ENCODE measurements at places on chromosomes 6 and 20. TPM values are rescaled to one million over a fixed set of nuclear protein-coding genes. Genes with fewer than 3 reads are reported as not detected.
A peak's percentile ranks its signal among the peaks of the same experiment; 100 is the strongest.

The DLL1 gene
- total RNA-seq, result 3.9 TPM

The BPIFB4 gene
- not detected for total RNA-seq

The GPLD1 gene
- total RNA-seq, result under 0.01 TPM

The SNX5 gene
- total RNA-seq, result 40.9 TPM

The OR2B6 gene
- total RNA-seq, result not detected

The RNF114 gene
- total RNA-seq, result 25.9 TPM

The MLIP gene
- total RNA-seq, result 1.1 TPM

The TRIM10 gene
- total RNA-seq, result under 0.01 TPM

The TCF21 gene
- not detected for total RNA-seq

The DEFB124 gene
- total RNA-seq, result not detected

The FAM184A gene
- 0.40 TPM for total RNA-seq

DNA sequence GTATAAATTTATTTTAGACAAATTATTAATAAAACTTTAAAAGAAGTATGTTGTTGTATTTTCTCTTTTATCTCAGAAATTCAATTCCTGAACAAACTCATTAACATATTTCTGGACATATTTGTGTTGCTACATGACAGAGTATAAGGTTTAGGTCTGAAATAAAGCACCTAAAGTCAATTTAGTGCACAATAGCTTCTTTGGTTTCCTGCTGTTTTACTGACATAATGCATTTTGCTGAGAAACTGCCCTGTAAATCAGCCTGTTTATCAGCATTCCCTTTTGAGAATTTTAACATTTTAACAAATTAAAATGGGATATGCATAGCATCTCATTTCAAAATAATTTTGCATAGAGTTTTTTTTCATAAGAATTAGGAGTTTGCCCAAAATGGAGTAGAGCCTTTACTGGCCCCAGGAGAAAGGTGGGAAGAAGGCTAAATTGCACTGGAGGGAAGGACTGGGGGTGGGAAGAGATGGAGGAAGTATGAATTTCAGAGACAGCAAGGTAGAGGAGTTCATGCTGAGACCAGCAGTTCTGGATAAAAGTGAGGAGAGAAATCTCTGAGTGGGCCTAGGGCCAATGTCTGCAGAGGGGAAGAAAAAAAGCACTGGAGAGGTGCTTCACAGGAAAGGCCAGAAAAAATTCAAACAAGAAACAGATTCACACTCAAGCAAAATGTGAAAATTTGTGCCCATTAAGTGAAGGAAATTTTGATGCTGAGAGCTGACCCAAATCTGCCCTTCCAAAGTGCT lies 324.2 kb upstream of the HSF2 start:
- no peak for DNase-seq

- no peak for DNase-seq
Measured at GRCh38 chr6:145187491-145188206, 547.7 kb downstream of the EPM2A start.

GRCh38 chr20:9689041-9689440 lies 149.8 kb downstream of the PAK5 start:
- no peak for DNase-seq

- DNase-seq, result no peak
Measured at GRCh38 chr6:125987026-125987617, 782 bp downstream of the TRMT11 start.

DNA sequence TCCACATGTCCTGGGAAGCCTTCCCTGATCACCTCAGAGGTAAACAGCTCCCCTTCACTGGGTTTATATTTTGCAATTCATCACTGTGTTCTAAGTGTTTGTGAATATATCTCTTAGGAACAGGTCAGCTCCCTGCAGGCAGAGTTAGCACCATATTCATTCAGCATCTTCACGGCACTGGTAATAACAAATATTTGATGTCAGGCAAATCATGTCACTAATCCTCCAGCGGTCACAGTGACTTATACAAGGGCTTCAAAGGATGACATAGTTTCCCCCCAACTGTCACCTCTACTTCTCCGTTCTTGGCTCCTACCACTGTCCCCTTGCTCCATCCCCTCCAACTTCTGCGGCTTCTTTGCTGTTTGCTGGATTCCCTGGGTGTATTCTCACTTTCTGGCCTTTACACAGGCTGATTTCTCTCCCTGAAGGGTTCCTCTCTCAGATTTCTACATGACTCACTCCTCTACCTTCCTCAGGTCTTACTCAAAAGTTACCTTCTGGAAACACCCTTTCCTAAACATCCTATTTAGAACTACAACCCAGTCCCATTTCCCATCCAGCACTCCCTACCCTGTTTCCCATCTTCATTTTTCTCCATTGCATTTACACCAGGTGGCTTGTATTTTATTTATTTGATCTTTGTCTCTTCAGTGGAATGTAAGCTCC lies 66.6 kb downstream of the NHLRC1 start:
- DNase-seq, result no peak

GRCh38 chr20:47951521-47951971 lies 166.3 kb upstream of the SULF2 start:
- peak; percentile 76 for DNase-seq

- DNase-seq, result no peak
Measured at GRCh38 chr6:15615802-15616201, 47.0 kb downstream of the DTNBP1 start.

DNA sequence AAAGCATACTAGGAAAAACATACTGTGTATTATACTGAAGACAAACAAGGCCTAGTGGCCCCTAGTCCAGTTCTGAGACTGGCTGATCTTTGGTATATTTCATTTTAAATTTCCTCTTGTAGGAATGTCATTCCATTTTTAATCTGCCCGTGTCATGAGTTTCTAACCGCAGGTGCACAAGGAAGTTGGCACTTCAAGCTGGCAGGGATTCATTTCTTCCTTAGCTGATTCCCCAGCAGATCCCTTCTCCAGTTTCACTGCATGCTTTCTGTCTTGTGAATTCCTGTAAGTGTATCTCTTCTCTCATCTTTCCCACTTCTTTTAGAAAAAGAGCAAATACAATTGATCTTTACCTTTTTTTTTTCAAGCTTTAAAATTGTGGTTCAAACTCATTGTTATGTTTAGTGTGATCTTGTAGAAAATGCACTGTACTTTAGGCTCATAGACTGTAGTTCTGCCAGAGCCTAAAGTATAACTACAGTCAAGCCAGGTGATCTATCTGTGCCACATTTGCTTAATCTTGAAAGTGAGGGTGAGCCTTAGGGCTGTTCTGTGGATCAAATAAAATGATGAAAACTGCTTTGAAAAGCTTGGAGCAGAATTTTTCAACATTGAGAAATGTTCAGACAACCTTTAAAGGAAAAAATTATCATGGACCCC lies 37.0 kb downstream of the RNF217 start:
- DNase-seq, result no peak

GRCh38 chr20:15637950-15638754 lies 935.1 kb downstream of the KIF16B start:
- DNase-seq, result no peak

DNA sequence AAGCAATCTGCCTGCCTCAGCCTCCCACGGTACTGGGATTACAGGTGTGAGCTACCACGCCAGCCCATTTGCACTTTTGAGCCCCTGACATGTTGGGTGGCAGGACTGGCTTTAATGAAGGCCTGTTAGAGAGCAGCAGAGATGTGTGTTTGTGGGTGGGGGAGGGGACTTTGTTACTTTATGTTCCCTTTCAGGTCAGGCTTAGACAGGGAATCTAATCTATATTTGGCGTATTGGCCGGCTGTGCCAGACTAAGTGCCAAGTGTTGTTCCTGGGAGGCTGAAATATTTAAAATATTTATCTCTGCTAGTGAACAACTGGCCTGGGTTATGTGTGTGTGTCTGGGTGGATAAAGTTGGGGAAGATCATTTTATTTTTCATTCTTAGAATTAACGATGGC lies 6.1 kb downstream of the GMPR start:
- no peak for DNase-seq

DNA sequence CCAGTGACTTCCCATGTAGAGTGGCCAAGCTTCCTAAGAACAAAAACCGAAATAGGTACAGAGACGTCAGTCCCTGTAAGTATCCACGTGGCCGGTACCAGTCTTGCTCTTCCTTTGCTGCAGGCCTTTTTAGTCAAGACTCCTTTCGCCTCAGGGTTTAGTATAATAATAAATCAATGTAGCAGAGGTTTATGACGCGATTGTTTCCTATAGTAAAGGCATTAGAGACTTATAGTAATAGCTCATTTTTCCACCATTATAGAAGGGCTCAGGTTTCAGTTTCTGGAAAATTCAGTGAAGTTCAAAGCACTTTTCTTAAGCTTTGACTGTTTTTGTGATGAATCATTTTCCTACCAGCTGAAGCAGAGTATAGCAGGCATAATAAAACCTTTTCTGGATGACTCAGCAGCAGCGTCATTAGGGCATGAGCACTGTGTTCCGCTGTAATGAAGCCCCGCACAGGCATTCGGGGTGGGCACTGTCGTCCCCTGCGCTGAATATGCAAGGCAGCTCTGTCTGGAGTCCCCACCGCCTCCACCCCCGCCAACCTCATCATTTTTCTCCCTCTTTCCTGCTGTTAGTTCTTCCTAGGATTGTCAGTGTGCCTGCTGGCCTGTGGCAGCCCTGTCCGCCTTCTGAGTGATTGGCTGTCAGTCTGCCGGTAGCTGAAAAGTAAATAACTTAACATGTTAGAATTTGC lies 51.3 kb downstream of the PTPN1 start:
- DNase-seq, result peak; percentile 96

GRCh38 chr6:10073341-10073740 lies 341.5 kb downstream of the TFAP2A start:
- DNase-seq, result no peak

DNA sequence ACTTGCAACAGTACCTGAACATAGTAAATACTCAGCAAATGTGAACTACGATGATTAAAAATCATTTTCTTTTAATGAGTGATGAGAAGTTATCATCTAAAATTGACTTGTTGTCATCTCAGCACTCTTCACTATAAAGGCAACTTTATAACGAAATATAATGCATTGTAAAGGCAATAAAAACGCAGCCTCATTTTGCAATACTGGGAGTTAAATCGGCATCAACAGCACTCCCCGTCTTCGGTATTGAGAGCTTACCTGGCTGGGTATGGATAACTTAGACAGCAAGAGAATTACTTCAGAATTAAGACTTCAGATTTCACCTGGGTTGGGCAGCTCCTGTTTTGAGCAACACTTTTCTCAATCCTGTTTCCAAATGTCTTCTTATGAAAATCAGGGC lies 20.8 kb downstream of the NKX2-2 start:
- no peak for DNase-seq

DNA sequence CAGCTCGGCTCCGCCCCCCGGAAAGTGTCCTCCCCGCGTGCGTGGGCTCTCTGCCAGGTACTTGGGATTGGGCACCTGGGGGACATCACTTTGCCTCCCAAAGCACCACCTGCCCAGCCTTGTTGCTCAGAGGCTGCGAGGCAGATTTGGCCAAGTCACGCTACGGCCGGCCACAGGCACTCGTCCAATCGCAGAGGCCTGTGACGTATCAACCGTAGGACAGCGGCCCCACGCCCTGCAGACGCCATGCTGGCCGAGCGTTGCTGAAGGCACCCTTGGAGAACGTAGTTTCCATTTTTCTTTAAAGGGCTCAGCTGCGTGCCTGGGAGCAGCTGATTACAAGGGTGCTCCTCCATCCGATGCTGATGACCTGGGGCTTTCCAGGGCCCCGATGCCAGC lies 3.1 kb downstream of the NTSR1 start:
- DNase-seq, result no peak

DNA sequence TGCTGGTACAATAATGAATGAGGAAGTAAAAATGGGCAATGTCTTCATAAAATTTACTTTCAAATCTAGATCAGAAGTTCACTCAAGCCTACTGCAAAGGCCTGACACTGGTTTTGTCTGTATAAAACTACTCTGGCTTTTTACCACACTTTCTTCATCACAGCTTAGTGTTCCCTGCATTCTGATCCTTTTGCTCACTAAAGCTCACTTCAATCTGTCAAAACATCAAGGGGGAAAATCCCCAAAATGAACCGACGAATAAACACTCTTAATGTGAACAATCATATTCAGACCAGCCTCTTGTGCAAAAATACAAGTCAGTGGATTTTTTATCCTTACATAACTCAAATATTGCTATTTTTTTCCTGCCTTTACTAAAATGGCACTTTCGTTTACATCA lies 98.5 kb downstream of the PRDM1 start:
- no peak for DNase-seq

GRCh38 chr6:101522254-101522653 lies 128.7 kb downstream of the GRIK2 start:
- no peak for DNase-seq

All from lung microvascular endothelial cell (primary cell).